ENCODE measurements at places on chromosomes 5 and 9.

GRCh38 chr5:103307470-103307869 is 48.9 kb downstream of the MACIR start:
- no peak for DNase-seq

GRCh38 chr5:8825139-8825757 is 720.6 kb downstream of the SEMA5A start:
- no peak for DNase-seq

- DNase-seq = no peak
Observed at GRCh38 chr5:148191010-148191409, 11.8 kb upstream of the SPINK6 start.

DNA sequence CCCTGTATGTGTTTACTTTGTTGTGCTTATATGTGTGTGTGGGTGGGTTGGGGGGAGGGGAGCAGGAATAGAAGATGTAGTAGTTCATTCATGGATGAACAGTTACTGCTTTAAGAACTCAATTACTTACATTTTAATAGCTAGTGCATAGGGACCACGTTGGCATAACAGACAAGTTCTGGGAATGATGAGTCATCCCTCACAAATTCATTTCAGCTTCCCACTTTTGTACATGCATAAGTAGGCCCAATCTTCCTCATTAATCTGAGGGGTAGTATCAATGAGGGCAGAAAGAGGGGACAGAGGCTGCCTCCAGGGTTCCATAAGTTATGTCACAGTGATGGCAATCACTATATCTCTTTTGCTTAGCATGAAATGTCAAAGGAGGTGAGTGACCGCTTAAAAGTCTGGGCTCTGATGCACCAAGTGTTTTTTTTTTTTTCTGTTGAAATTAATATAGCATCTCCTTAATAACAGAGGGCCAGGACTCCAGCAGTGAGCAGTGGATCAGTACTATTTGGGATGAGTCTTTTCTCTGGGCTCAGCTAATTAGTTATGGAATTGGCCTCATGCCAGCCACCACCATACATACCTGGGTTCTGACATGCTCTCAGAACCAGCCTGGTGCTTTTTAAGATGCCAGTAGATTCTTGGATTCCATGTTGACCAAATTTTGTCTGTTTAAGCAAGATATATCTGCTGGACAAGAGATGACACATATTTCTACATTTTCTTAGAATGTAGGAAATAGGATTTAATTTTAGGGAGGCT is 37.1 kb downstream of the PRDM6 start:
- no peak for DNase-seq

- DNase-seq = no peak
Observed at GRCh38 chr5:58615972-58616371, 33.1 kb downstream of the RAB3C start.

Measured in activated naive CD8-positive, alpha-beta T cell treated with anti-CD3 and anti-CD28 coated beads, Interleukin-2, amount 10 ng/mL, durations not matched to agents 7 days and 5 days (primary cell).